Stimulated activated memory B cell treated with anti-CD40 and anti-IgM and Interleukin-4, amounts not matched to agents 10 μg/mL and 1 μg/mL and 100 μg/mL, for 72 hours (primary cell): ENCODE measurements at places on chromosomes 16 and 17.

DNA sequence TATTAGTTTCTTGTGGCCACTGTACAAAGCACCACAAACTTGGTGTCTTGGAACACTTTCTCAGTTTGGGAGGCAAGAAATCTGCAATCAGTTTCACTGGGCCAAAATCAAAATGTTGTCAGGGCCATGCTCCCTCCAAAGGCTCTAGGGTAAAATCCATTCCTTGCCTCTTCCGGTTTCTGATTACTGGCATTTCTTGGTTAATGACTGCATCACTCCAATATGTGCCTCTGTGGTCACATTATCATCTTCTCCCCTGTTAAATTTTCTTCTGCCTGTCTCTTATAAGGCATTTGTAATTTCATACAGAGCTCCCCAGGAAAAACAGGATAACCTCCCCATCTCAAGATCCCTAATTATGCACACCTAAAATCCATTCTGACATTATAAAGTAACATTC is 34.8 kb downstream of the ZNF287 start:
- ATAC-seq: no peak

GRCh38 chr16:88974080-88974915 is 2.7 kb downstream of the CBFA2T3 start:
- no peak for ATAC-seq

GRCh38 chr17:76582660-76583059 is 3.0 kb downstream of the ST6GALNAC2 start:
- ATAC-seq: no peak

- ATAC-seq: no peak
Observed at GRCh38 chr17:5628262-5628661, 44.0 kb upstream of the NLRP1 start.

DNA sequence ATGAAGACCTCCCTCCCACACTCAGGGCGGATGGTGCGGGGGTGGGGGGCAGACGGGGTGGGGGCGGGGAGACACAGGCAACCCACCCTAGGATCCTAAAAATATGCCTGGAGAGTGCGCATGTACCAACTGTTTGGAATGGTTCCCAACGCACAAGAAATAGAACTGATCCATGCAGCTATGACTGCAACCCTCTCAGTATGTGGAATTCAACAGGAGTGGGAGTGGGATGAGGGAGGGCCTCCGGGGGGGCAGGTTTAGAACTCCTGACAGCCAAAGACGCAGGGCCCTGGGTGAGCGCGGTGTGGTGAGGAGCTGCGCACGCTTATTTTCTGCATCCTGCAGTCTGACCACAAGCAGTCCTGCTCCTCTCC is 1.1 kb upstream of the P2RX5 start:
- ATAC-seq: no peak

- no peak for ATAC-seq
Observed at GRCh38 chr17:74928786-74929185, 4.7 kb downstream of the OTOP2 start.

GRCh38 chr16:23134274-23134673 is 15.0 kb downstream of the USP31 start:
- no peak for ATAC-seq

GRCh38 chr17:32995416-32996045 is 3.9 kb downstream of the SPACA3 start:
- ATAC-seq: no peak

DNA sequence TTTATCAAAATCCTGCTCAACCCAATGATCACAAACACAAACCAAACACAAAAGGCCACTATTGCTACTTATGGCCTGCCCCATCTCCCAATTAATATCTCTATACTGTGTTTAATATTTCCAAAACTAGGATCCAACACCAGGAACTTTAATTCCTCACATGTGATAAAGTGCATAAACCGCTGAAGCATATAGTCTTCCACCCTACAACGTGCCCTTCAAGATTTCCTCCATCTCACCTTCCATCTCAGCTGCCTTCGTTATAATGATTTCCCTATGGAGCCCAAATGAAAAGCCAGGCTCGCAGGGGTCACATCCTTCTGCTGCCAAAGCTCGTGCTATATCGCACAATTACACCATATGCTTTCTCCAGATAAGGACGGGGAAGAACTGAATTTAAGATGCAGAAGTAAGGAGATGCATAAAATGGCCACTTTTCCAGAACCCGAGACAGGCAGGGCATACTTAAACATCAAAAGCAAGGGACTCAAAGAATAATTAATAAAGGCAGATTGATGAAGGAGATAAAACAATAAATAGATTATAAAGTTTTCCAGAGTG is 1.8 kb downstream of the MYH10 start:
- no peak for ATAC-seq

DNA sequence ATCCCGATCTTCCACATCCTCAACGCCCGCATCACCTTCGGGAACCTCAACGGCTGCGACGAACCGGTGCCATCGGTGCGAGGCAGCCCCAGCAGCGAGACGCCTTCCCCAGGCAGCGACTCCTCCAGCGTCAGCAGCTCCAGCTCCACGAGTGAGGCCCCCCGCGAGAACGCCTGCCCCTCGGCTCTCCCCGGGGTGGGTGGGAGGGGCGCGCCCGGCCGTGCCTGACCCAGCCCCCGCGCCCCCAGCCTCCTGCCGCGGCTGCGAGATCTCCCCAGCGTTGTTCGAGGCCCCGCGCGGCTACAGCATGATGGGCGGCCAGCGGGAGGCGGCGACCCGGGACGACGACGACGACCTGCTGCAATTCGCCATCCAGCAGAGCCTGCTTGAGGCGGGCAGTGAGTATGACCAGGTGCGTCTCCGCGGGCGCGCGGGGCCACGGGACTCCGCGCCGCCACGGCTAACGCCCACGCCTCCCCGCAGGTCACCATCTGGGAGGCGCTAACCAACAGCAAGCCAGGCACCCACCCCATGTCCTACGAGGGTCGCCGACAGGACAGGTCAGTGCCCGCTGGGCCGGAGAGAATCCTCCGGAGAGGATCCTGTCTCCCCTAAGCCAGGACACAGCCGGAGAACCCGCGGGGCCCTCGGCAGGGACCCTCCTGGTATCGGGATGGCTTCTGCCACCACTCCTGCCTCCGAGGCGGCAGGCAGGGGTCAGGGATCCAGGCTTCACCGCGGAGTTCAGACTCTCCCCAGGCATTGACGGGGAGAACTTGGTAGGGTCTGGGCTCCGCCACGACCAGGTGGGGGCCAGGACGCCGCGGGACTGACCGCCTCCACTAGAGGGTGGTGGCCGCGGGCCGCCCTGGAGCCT is 10.1 kb downstream of the CORO6 start:
- ATAC-seq: no peak

DNA sequence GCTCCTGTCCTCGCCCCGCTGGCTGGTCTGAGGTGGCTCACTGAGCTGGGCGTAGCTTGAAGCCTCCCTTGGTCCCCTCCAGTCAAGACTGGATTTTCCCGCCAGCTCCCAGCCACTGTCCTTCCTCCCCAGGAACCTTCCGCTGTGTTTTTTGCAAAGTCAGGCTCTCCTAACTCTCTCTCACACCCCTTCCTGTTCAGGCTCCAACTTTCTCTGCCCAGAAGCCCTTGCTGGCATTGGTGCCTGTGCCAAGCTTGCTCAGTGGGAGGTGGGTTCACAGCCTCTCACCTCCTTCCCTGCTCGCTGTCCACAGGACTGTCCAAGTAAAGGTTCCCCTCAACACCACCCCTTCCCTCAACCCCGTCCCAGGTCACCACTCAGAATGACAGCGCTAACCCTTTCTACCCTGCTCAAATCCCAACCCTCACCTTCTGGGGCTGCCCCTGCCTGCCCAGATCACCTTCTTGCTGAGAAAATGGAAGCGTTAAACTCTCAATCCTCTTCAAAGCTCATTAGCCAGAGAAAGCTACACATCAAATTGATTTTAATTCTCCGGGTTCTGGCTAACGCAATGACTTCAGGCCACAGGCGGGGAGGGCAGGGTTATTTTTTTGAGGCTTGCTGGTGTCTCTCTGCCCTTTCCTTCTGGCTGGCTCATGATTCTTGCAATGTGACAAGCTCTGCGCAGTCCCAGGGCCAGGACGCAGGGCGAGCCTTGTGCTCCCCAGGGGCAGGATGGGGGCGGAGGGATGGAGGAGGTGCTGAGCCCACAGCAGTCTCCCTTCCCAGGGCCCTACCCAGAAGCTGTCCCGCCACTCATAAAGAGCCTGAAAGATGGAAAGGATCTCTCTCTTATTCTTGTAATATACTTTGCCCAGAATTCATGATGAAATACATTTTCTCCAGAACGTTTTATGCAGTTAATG is 357.2 kb upstream of the TNRC6C start:
- ATAC-seq: no peak

- ATAC-seq: no peak
Observed at GRCh38 chr17:273981-274832, 78.4 kb downstream of the RPH3AL start.

DNA sequence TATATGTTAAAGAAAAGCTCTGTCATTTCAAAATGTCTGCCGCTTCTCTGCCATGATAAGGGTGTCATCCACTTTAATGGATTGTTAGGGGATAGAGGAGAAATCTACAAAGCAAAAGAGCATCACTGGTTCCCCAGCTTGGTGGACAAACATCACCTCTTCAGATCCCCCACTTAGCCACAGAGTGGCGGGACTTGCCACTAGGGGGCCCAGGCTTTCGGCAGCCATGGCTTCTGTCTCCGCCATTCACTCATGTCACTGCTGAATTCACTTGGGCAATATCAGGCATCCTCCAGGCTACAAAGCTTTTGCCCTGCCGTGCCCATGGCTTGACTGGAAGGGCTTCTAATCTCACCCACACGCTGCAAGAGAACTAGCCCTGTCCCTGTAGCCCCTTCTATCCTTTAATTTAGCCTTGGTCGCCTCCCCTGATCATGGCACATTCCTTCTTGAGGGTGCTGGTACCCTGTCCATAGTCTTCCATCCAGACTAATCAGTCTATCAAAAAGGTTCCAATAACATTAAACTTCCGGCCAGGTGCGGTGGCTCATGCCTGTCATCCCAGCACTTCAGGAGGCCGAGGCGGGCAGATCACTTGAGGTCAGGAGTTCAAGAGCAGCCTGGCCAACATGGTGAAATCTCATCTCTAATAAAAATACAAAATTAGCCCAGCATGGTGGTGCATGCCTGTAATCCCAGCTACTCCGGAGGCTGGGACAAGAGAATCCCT is 34.7 kb downstream of the SBK1 start:
- peak; percentile 85 for ATAC-seq

GRCh38 chr17:40694584-40694983 is 9.0 kb downstream of the KRT24 start:
- ATAC-seq: no peak

- ATAC-seq: no peak
Observed at GRCh38 chr16:72857834-72858664, 189.9 kb downstream of the ZFHX3 start.

GRCh38 chr17:73710095-73710592 is 65.9 kb upstream of the SDK2 start:
- ATAC-seq: no peak

- ATAC-seq: peak; percentile 21
Observed at GRCh38 chr17:77602883-77603640, 355.4 kb upstream of the TNRC6C start.

- ATAC-seq: no peak
Observed at GRCh38 chr16:66028510-66029216, 337.8 kb upstream of the CDH5 start.

DNA sequence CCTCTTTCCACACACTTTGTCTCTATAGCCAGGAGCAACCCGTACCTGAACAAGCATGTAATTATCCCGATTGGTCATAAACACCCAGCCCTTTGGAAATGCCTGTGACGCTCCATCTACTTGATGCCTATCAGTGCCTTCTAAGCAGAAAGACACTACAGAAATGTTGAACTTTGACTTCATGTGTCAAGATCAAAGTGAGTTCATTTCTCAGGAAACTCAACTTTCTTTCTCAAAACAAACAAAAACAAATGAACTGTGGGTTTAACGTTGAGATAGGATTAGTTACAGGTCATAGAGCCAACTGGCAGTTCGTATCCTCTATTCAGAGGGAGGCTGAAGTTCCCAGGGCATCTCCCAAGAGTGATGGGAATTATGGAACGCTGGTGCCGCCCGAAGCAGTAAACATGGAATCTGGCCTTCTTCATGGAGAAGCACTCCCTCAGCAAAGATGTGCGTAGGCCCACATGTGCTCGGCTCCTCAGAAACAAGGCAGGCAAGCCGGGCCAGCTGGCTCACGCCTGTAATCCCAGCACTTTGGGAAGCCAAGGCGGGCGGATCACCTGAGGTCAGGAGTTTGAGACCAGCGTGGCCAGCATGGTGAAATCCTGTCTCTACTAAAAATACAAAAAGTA is 9.5 kb downstream of the SLC6A4 start:
- ATAC-seq: no peak

- ATAC-seq: no peak
Observed at GRCh38 chr16:6528217-6528616, 804.4 kb upstream of the RBFOX1 start.

GRCh38 chr16:80019395-80019794 is 418.9 kb upstream of the MAF start:
- no peak for ATAC-seq

DNA sequence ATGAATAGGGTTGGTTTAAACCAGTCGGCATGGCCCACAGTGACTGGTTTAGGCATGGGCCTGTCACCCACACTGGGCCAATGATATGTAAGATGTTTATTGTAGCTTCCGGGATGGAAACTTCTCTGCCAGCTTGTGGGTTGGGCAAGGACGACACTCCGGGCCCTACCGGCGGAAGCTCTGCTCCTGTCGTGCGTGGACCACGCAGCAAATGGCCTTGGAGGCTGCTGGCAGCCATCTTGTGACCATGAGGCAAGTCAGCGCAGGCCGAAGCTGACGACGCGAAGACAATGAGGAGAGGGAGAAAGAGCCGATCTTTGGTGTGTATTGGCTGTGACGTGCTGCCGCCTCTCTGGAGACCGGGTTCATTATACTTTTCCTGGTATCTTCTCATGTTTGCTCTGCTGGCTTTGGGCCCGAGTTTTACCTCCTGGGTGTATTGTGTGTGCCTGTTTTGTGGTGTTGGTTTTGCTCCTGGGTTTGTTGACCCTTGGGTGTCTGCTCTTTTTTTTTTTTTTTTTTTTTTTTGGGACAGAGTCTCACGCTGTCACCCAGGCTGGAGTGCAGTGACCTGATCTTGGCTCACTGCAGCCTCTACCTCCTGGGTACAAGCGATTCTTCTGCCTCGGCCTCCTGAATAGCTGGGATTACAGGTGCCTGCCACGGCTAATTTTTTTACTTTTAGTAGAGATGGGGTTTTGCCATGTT is 15.4 kb downstream of the SLC25A10 start:
- no peak for ATAC-seq

DNA sequence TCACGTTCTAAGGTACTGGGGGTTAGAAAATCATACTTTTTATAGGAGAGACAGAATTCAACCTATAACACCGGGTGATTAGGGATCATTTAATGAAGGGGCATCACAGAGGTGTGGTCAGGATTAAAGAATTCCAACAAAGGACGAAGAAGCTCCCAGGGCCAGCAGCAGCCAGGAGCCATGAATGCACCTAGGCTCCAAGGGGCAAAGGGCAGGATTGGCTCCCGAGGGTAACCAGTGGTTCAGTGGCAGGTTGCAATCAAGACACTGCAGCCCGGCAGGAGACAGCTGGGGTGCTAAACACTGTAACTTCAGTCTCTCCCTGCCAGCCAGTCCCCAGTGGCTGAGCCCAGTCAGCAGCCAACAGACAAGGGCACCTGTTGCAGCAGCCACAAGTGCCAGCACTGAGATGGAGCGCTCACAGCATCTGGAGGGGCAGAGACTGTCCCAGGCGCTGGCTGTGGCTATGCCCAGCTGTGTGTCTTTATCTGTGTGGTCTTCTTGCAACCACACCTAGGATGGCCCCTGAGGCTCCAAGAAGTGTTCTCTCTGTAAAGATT is 23.9 kb downstream of the DHRS7C start:
- no peak for ATAC-seq
